Small intestine (tissue), 16 donors: ENCODE measurements at places on chromosomes 16 and 17.

DNA sequence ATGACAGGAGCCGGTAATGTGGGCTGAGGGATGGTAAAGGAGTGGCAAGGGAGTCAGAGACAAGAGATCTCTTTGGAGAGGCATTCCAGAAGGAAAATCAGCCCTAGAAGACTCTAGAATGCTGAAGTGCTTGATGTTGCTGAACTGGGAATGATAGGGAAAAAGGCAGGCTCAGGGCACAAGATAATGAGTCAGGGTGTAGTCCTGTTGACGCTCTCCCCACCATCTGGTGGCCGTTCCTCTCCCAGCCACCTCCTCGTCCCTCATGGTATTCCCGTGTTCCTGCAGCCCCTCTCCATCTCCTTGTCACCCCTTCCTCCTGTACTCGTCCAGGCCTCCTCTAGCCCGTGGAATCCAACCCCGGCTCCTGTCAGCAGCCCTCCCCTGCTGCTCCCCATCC, 11.1 kb upstream of the ALDOA start:
- DNase-seq = no peak

GRCh38 chr16:28298511-28298878, 6.2 kb downstream of the SBK1 start:
- DNase-seq = no peak

DNA sequence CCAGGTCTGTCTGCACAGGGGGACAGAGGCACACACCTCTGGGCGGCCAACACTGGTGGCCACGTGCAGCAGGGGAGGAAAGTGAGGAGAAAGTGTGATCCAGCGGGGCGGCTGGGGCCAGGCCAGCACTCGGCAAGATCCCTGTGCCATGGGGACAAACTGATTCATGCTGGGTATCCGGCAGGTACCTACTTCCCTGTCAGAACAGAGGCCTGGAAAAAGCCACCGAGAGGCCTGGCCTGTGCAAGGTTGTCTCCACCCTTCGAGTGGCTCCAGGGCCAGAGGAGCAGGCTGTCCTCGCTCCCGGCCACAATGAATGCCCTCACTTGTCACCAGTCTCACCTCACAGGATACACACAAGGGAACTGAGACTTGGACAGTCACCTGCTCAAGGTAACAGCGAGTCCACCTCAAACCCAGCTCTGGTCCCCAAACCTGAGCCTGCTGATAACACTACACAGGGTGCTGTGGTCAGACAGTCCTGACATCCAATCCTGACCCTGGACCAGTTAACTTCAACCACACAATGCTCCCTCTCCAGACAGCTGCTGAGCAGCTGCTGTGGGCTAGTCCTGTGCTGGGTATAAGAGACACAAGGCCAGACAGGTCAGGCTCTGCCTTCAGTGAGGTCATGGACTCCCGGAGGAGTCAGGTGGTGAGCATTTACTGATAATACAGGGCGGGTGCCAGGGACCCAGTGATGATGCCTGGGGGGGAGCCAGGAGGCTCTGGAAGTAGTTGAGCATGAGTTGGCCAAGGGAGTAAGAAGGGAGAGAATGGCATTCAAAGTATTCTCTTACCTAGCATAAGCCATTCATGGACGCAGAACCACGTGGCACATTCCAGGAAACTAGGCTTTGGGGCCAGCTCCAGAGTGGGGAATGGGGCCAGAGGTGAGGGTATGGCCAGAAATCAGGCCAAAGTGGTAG, 53.0 kb downstream of the VAC14 start:
- no peak for DNase-seq

GRCh38 chr17:20171741-20172365, 162.7 kb downstream of the SPECC1 start:
- peak; percentile 31 for DNase-seq

- DNase-seq = peak; percentile 56
Observed at GRCh38 chr17:416293-417206, 63.9 kb upstream of the RPH3AL start.

- no peak for DNase-seq
Observed at GRCh38 chr17:43431714-43432523, 33.1 kb downstream of the ARL4D start.

DNA sequence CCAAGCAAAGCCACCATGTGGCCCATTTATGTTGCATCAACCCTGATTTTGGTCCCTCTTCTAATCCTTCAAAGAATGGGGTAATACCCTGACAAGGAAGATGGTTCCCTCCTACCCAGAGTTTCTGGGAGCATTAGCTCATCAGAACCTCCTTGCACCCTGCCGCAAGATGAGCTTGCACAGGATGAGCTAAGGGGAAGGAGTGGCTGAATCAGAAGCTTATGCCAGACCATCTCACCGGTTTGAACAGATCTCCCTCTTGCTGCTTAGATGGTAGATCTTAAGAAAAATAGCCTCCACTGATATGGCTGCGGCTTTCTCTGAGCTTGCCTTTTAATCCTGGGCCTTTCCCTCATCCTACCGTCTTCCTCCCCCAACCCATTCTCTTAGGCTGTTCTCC, 175.1 kb downstream of the SOX9 start:
- no peak for DNase-seq

GRCh38 chr16:67547423-67548264, 14.7 kb upstream of the CTCF start:
- no peak for DNase-seq

DNA sequence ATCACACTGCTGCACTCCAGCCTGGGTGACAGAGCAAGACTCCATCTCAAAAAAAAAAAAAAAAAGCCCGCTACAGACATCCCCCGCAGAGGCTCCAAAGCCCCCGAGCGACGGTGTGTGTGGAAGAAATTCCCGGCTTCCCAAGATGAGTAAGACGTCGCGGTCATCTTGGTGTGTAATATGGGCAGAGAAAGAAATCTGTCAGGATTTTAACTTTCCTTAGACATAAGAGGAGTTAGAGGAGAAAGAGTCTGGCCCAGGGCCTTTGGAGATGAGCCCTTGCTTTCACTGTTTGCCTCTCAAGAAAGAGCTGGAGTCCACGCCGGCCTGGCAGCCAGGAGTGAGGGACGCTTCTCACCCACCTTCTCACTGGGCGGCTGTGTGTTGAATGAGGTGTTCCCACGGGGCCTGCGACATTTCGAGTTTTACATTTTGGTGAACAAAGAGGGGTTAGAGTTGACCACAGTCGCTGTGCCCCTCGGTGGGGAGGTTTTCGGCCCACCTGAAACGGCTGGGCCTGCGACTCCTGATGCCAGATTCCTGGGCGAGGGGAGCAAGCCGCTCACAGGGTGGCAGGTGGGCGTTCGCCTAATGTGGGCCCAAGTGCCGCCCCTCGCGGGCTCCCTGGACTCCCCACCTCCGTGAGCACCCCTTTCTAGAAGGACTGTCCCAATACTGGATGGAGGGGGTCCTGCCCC, 17.9 kb downstream of the C1QTNF1 start:
- DNase-seq = no peak

GRCh38 chr17:1192911-1193699, 13.3 kb upstream of the ABR start:
- no peak for DNase-seq
